ENCODE measurements at places on chromosomes 11 and 22.

- no peaks in the 10 kb centered on the region for H3K4me1 ChIP-seq
- DNase-seq: peak; percentile 77
- peaks cover 8% of the 10 kb centered on the region for H3K27me3 ChIP-seq
- no peaks in the 10 kb centered on the region for H3K36me3 ChIP-seq
These were observed 22.3 kb downstream of the SLN start for GRCh38 chr11:107689317-107690202.

GRCh38 chr11:27570542-27570941, 64.0 kb upstream of the LIN7C start:
- no peak overlapping the region for H3K27ac ChIP-seq
- H3K36me3 ChIP-seq: no peaks in the 10 kb centered on the region
- no peaks in the 10 kb centered on the region for H3K27me3 ChIP-seq

- DNase-seq: no peak
- no peak overlapping the region for H3K27ac ChIP-seq
- no peak overlapping the region for H3K4me3 ChIP-seq
- H3K27me3 ChIP-seq: peaks cover 12% of the 10 kb centered on the region
- no peaks in the 10 kb centered on the region for H3K4me1 ChIP-seq
These were observed 101.3 kb upstream of the DBX1 start for GRCh38 chr11:20261526-20261925.

DNA sequence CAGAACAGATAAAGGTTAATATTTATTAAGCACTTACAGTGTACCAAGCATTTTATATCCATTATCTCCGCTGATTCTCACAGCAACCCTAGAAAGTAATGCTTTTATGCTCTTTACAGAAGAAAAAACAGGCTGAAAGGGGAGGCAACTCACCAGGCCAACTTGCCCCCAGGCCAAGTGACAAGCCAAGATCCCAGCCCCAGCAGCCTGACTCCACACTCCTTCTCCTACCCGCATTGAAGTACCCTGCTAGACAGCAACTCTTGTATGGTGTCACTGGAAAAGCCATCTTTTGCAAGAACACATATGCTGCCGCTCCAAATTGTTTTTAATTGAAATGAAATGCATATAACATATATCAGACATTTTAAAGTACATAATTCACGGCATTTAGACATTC, 25.6 kb downstream of the SMCO4 start:
- no peaks in the 10 kb centered on the region for H3K27me3 ChIP-seq
- DNase-seq: no peak
- H3K36me3 ChIP-seq: no peaks in the 10 kb centered on the region
- no peak overlapping the region for H3K27ac ChIP-seq
- no peak overlapping the region for H3K4me3 ChIP-seq

GRCh38 chr11:94129512-94130297, 1.1 kb downstream of the PANX1 start:
- no peak overlapping the region for H3K4me3 ChIP-seq
- no peaks in the 10 kb centered on the region for H3K27me3 ChIP-seq
- peaks cover 35% of the 10 kb centered on the region for H3K4me1 ChIP-seq

DNA sequence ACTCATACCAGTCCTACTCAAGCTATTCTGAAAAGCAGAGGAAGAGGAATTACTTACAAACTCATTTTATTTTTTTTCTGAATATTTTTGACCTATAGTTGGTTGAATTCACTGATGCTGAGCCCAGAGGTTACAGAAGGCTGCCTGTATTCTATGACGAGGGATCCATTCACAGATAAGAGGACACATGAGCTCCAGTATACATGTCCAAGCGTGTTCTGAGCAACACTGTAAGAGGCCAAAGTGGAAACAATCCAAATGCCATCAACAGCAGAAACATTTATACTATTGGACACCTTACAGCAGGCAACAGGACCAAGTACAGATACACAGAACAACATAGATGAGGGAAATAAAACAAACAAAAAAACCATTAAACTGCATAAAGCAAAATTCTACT, 10.3 kb downstream of the KDM4E start:
- no peak overlapping the region for H3K27ac ChIP-seq
- DNase-seq: no peak
- no peaks in the 10 kb centered on the region for H3K4me1 ChIP-seq
- H3K36me3 ChIP-seq: no peaks in the 10 kb centered on the region

DNA sequence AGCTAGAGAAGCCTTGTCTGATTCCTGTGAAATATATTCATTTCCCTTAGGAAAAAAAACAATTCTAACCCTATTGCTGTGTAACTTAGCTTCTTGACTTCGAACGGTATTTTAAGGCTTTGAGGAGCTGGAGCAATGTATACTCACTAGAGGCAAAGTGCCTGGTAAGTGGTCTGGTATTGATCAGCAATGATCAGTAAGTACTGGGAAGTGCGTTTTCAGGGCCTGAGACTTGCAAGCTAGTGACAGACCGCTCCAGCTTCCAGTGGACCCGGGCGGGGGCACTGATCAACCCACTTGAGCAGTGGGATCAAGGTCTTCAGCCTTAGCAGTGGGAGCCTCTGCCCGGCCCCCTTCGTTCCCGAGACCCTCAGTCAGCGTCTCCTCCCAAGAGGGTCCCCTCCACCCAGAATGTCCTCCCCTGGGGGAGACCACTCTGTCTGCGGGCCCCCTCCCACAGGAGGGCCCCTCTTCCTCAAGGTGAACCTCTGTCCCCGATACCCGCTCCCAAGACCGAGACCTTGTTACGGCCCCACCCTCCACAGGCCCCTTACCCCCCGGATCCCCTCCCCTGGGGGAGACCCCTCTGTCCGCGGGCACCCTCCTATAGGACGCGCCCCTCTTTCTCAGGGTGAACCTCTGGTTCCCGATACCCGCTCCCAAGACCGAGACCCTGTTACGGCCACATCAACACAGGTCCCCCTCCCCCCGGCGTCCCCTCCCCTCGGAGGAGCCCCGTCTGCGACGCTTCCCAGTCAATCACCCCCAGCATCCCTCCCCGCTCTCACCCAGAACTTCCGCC, 452 bp upstream of the ATXN10 start:
- H3K4me1 ChIP-seq: peaks cover 18% of the 10 kb centered on the region
- no peaks in the 10 kb centered on the region for H3K36me3 ChIP-seq
- peak; percentile 16 for DNase-seq
- H3K27me3 ChIP-seq: no peaks in the 10 kb centered on the region

DNA sequence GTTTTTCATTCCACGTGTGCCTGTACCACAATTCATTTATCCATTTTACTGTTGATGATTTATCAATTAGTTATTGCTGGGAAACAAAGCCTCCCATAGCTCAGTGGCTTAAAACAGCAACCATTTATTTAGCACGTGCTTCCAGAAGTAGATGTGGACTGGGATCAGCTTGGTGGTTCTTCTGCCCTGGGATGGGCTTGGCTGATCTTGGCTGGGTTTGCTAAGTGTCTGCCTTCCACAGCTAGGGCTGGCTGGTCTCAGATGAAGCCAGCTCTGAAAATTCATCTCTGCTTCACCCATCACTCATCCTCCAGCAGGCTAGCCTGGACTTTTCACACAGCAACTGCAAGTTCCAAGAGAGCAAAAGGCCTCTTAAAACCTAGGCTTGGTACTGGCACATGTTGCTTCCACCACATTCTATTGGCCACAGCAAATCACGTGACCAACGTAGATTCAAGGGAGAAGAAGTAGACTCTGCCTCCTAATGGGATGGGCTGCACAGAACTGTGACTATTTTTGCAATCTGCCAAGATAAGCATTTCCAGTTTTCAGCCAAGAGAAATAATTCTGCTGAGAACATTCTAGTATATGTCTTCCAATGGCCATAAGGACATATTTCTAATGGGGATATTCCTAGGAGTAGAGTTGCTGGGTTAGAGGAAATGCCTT, 124.9 kb downstream of the MN1 start:
- H3K4me1 ChIP-seq: no peaks in the 10 kb centered on the region
- H3K4me3 ChIP-seq: no peak overlapping the region
- no peak for DNase-seq
- no peak overlapping the region for H3K27ac ChIP-seq
- H3K27me3 ChIP-seq: no peaks in the 10 kb centered on the region

GRCh38 chr11:83521647-83522596, 235.8 kb upstream of the CCDC90B start:
- H3K27ac ChIP-seq: no peak overlapping the region
- H3K4me3 ChIP-seq: no peak overlapping the region
- no peak for DNase-seq

DNA sequence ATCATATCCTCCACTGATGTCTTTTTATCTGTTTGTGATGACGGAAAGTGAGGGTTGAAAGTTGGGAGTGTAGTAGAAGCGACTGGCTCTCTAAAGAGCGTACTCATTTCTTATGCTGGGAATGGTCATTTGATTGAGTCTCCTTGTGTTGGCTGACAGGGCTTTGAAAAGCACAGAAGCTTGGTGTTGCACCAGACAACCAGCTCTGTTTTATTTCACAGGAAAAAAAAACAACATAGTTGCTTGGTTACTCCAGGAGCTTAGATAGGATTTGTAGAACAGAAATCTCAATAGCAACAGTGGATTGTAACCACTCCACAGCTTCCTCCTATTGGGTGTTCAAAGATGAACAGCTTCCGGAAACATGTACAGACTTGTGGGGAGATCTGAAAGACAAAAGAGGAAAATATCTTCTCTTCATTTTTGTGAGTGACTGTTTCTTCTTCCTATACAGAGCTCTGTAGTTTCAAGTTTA, 2.7 kb downstream of the RBM14 start:
- peak overlapping the region; percentile 97 for H3K27ac ChIP-seq
- H3K4me1 ChIP-seq: peaks cover 12% of the 10 kb centered on the region
- H3K4me3 ChIP-seq: no peak overlapping the region
- no peak for DNase-seq
- H3K36me3 ChIP-seq: no peaks in the 10 kb centered on the region

- no peak overlapping the region for H3K4me3 ChIP-seq
- peaks cover 4% of the 10 kb centered on the region for H3K4me1 ChIP-seq
- H3K27me3 ChIP-seq: no peaks in the 10 kb centered on the region
- DNase-seq: peak; percentile 87
These were observed 39.7 kb downstream of the ME3 start for GRCh38 chr11:86632499-86633269.
